ENCODE measurements at places on chromosomes 6 and 20. TPM values are rescaled to one million over a fixed set of nuclear protein-coding genes. Genes with fewer than 3 reads are reported as not detected.

GRCh38 chr20:38321959-38322598 is 18.1 kb downstream of the BPI start:
- no peak for DNase-seq
- no peaks in the 10 kb centered on the region for H3K36me3 ChIP-seq
- H3K4me3 ChIP-seq = no peak overlapping the region
- H3K4me1 ChIP-seq = no peaks in the 10 kb centered on the region
- H3K27me3 ChIP-seq = peaks cover 28% of the 10 kb centered on the region

GRCh38 chr6:20417819-20418218 is 16.1 kb downstream of the E2F3 start:
- no peak overlapping the region for H3K4me3 ChIP-seq
- H3K27me3 ChIP-seq = no peaks in the 10 kb centered on the region
- H3K4me1 ChIP-seq = peaks cover 54% of the 10 kb centered on the region
- no peak for DNase-seq
- no peak overlapping the region for H3K27ac ChIP-seq

GRCh38 chr20:18802012-18802634 is 11.5 kb upstream of the SCP2D1 start:
- no peaks in the 10 kb centered on the region for H3K4me1 ChIP-seq
- no peak overlapping the region for H3K4me3 ChIP-seq
- H3K27me3 ChIP-seq = peaks cover 2% of the 10 kb centered on the region
- no peaks in the 10 kb centered on the region for H3K36me3 ChIP-seq
- DNase-seq = no peak

GRCh38 chr6:89485320-89485719 is 52.4 kb downstream of the ANKRD6 start:
- H3K4me3 ChIP-seq = no peak overlapping the region
- H3K27me3 ChIP-seq = peaks cover 4% of the 10 kb centered on the region
- H3K27ac ChIP-seq = no peak overlapping the region
- no peak for DNase-seq
- no peaks in the 10 kb centered on the region for H3K4me1 ChIP-seq

DNA sequence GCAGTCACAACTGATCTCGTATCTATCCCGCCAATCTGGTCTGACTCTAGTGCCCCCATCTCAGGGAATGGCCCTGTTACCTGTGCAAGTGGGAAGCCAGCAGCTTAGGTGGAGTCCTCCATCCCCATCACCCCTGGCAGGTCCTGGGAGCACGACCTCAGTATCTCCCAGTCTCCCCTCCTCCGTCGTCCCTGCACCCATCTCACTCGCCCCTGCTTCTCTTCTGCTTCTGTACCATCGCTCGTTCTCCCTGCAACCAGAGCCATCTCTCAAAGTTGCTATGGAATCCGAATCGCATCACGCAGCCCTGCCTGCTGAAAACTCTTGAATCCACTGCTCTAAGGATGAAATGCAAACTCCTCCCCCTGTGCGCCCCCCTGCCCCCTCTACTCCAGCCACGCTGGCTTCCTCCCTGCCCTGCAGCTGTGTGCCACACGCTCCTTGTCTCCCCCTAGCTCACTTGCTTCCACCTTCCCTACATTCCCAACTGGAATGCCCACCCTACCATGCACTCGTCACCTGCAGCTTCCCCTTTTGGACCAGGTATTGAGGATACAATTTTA is 64.0 kb upstream of the PTGIS start:
- DNase-seq = no peak
- no peak overlapping the region for H3K4me3 ChIP-seq
- peaks cover 25% of the 10 kb centered on the region for H3K36me3 ChIP-seq
- peaks cover 2% of the 10 kb centered on the region for H3K27me3 ChIP-seq

GRCh38 chr20:38700141-38700540 is 24.1 kb upstream of the SLC32A1 start:
- H3K36me3 ChIP-seq = no peaks in the 10 kb centered on the region
- DNase-seq = no peak
- peaks cover 10% of the 10 kb centered on the region for H3K27me3 ChIP-seq
- no peak overlapping the region for H3K27ac ChIP-seq
- H3K4me1 ChIP-seq = no peaks in the 10 kb centered on the region
- no peak overlapping the region for H3K4me3 ChIP-seq

Gene TMEM170B
- 0.48 TPM for total RNA-seq

Data from activated CD4-positive, alpha-beta memory T cell treated with anti-CD3 and anti-CD28 coated beads, Interleukin-2, amount 10 ng/mL, durations not matched to agents 7 days and 5 days (primary cell).